ENCODE measurements at places on chromosomes 12 and 14.

GRCh38 chr12:89089264-89089663, 263.0 kb downstream of the DUSP6 start:
- no peak for DNase-seq

GRCh38 chr12:2319737-2320506, 267.1 kb downstream of the CACNA1C start:
- DNase-seq: no peak

DNA sequence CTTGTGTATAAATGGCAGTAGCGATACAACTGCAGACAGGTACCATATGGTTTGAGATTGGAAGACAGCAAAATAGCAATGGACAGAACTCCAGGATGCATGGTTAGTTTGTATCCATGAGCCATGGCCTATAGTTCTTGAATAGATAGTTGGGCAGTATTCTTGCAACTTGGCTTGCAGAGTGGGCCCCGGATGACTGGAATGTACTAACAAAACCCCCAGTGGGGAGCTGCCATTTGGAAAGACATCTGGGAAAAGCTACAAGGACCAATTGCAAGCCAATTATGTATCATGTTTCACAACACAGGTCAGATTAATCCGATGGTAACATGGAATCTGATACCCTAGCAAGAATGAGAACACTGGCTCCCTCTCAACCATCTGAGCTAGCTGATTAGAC, 279.6 kb downstream of the RERGL start:
- DNase-seq: no peak

GRCh38 chr12:53221203-53222080, 10.6 kb downstream of the RARG start:
- DNase-seq: peak; percentile 70

GRCh38 chr14:81662570-81663197, 129.0 kb upstream of the SEL1L start:
- DNase-seq: no peak

- no peak for DNase-seq
These were observed 14.2 kb upstream of the PRB4 start for GRCh38 chr12:11324426-11324825.

DNA sequence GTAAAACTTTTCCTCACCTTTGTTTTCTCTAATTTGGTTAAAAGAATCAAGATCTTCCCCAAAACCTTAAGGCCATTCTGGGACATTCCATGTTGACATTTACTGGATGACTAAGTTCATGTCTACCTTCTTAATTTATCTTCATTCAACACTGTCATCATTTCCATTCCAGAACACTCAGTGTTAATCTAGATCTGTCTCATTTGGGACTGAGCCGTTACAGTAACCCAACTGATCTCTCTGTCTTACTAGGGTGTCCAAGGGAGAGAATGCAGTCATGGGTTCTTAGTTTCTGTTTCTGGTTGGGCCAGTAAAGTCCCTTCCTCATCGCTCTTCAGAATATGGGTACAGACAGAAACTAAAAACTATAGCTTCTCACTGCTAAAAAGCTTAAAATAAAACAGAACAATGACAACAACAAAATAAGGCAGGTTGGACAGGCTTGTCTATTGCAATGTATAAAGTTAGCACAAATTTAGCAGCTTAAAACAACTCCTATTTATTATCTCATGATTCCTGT, 144.8 kb downstream of the ASCL1 start:
- no peak for DNase-seq

DNA sequence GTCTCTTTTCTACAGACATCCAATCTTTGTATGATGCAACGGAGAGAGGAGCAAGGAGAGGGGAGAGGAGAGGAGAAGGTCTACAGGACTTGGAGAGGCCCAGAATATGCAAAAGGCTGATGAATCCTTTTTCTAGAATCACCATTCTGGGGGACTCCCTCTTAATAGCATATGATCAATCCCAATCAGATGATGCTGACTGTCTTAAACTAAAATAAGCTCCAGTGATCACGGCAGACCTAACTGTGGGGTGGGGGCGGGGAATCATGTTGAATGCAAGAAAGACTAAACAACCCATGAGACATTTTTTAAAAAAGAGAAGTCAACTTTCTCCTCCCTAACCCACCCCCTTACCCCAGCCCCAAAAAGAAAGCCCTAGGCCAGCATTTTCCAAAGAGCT, 33.4 kb downstream of the BTBD7 start:
- no peak for DNase-seq

DNA sequence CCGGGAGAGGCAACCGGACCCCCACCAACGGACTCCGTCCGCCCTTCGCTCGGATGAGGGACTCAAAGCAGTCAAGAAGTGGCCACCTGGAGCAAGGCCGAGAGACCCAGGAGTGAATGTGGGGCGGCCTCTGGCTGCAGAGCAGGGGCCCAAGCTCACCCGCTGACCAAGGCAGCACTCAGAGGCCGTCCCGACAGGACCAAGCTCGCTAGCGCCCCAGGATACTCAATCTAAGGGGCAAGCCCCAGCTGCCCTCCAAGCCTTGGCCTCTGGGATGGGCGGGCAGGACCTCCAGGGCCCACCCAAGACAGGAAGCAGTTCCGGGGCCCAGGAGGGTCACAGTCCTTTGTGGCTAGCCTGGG, 936 bp downstream of the AKT1 start:
- no peak for DNase-seq

DNA sequence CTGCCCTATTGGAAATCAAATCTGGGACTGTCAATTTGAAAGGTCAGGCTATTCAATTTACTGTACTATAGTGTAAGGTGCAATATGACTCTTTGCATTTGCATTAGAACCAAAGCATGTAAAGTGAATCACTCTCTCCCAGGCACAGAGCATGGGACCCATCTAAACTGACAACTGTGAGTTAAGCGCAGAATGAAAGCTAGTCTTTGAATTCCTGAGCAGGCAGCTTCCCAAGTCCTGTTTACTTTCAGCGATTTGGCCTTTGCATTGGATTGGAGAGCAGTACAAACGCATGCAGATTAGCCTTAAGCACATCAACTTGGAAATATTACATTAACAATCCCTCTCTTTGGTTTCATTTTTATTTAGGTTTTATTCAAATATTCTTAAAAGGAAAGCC, 74.6 kb downstream of the RERG start:
- DNase-seq: no peak

DNA sequence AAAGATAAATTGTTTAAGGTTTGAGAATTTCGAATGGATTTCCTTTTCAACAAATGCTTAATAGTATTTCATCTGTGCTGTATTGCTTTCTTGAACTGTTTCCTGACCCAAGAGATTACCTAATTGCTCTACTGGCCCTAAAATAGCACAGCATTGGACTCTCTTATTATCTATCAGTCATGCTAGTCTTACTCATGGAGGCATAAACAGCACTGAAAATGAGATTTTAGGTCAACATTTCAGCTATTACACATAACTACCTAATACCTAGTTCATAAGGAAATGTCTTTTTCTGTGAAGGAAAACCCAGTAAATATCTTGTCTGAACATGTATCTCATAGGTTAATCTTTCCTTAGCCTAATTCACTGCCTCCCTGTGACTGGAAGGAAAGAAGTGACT, 4.3 kb upstream of the ABCD2 start:
- no peak for DNase-seq

- DNase-seq: no peak
These were observed 10.4 kb downstream of the PRPF39 start for GRCh38 chr14:45094275-45094674.

DNA sequence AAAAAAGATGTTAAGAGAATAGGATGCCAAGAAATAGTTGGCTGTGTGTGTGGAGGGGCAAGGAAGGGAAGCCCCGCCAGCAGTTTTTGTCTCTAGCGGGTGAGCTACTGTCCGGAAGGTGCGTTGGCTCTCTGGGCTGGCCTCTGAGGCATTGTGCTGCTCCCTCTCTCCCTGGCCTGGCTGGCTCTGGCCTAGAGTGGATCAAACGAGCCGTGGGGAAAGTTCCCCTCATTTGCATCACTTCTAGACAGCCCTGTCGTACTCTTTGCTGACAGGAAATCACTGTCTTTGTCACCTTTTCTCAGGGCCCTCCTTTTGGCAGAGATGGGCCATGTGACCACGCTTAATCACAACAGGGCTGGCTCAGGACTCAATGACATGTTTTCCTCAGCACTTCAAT, 236.1 kb upstream of the NPAS3 start:
- DNase-seq: peak; percentile 62

DNA sequence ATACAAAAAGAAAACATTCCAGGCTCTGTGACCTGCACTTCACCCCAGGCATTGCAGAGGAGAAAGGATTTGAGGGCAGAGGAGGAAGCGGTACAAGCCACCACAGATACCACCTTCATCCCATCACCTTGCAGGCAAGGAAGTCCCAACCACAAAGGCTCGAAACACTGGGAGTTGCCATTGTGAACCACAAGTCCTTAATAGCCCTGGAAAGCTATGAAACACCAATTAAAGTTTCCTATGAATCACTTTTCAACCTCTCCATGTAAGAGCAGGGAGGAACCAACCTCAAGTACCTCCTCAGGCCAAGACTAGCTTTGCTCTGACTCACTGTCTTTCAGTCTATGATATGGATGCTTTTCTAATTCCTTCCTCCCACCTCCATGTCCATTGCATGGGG, 27.0 kb downstream of the MAP3K9 start:
- no peak for DNase-seq

- no peak for DNase-seq
These were observed 259.6 kb downstream of the ITPR2 start for GRCh38 chr12:26573225-26573909.

All from activated CD4-positive, alpha-beta memory T cell treated with anti-CD3 and anti-CD28 coated beads for 36 hours (primary cell).